Stimulated activated CD8-positive, alpha-beta memory T cell treated with anti-CD3 and anti-CD28 coated beads, Interleukin-7, amount 100 ng/mL, for 24 hours (primary cell): ENCODE measurements at places on chromosomes 2 and 18.

DNA sequence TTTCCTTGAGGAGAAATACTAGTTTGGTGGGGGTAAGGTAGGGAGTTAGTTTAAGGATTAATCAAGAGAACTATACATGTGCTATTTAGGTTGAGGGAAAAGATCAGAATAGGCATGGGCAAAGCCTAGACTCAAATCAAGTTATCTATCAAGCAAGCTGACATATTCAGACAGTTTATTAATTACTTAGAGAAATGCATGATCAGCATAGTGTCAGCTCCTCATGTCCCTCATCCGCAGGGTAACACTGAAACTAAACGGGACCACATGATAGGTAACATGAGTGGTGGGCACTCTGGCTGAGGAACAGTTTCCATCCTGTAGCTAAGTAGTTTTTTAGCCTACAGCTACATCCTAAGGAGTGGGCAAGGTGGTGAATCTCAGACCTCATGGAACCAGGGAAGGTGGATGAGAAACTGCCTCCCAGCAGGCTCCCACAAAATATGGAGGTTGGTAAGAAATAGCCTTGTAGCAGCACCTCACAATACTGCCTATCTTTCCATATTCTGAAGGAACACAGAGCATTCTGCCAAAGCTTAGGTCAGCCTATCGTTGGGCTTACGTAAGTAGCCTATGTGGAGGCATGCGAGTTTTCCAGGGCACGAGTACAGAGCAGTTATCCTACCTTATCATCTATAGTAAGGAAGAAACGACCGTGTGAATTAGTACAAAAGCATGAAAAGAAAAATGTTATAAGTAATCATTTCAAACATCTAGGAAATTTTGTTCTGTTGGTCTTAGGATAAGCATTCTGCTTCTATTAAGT lies 18.4 kb downstream of the ZC3H6 start:
- no peak for DNase-seq

- no peak for DNase-seq
Measured at GRCh38 chr18:14947482-14948162, 199.7 kb downstream of the ANKRD30B start.

DNA sequence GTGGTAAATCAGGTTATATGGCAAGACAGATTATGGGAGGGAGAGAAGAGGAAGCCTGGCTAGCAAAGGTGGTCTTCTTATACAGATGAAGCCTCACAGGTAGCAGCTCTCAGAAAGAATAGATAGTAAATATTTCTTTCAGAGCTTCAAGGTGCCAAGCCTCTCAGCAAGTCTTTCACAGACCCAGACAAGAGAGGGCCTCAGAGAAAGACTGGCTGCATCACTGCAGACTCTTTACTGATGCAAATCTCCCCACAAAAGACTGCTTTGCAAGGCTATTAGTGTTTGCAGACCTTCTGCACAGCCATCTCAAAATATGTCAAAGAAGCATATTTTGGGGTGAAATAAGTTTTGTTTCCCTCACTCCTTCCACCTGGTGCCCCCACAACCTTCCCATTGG lies 372.4 kb upstream of the RND3 start:
- no peak for DNase-seq

DNA sequence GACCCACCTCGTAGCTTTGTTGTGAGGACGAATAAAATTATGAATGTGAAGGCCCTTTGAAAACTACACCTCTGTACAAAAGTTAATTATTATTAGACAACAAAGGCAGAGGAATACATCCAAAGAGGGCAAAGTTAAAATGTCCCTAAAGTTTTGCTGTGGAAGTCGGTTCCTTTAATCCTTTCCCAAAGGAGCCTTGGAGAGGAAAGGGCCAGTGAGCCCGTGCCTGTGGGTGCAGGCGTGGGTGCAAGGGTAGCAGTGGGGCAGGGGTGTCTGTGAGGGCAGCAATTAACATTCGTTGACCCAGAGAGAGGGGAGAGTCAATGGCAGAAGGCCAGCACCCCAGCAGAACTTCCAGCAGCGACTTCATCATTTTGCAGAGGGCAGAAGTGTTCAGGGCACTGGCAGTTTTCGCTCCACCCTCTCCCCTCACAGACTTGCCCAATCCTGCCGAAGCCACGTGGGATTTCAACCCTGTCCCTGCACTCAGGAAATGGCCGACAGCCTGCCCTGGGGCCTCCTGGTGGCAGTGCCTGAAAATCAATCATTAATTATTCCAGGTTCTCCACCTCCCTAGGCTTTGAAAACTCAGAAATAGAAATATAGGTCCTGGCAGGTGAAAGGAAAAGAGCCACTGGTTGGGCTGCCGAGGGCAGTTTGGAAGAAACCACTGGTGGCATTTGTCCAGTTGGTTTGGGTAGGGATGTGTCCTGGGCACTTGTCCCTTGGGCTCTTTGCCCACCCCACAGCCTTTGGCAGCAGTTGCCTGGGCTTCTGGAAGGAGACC lies 4.2 kb upstream of the PAX8 start:
- no peak for DNase-seq
